Upper lobe of left lung (tissue), 6 donors: ENCODE measurements at places on chromosomes 3 and 15. TPM values are rescaled to one million over a fixed set of nuclear protein-coding genes. Genes with fewer than 3 reads are reported as not detected.
A peak's percentile ranks its signal among the peaks of the same experiment; 100 is the strongest.

Gene ARHGAP31
- 47.1 TPM for total RNA-seq

Gene SOX14
- total RNA-seq, result 0.14 TPM

Gene ITGA11
- 6.9 TPM for total RNA-seq

GRCh38 chr15:58331560-58331912, 100.3 kb upstream of the LIPC start:
- no peaks in the 10 kb centered on the region for H3K36me3 ChIP-seq
- H3K4me1 ChIP-seq, result peaks cover 30% of the 10 kb centered on the region
- H3K4me3 ChIP-seq, result no peak overlapping the region
- H3K27ac ChIP-seq, result peak overlapping the region; percentile 75
- no peak for DNase-seq

- H3K4me3 ChIP-seq, result no peak overlapping the region
- no peaks in the 10 kb centered on the region for H3K36me3 ChIP-seq
- no peak overlapping the region for H3K27ac ChIP-seq
- no peaks in the 10 kb centered on the region for H3K27me3 ChIP-seq
- no peak for DNase-seq
These were observed 78.2 kb downstream of the KCNH8 start for GRCh38 chr3:19226479-19226878.

DNA sequence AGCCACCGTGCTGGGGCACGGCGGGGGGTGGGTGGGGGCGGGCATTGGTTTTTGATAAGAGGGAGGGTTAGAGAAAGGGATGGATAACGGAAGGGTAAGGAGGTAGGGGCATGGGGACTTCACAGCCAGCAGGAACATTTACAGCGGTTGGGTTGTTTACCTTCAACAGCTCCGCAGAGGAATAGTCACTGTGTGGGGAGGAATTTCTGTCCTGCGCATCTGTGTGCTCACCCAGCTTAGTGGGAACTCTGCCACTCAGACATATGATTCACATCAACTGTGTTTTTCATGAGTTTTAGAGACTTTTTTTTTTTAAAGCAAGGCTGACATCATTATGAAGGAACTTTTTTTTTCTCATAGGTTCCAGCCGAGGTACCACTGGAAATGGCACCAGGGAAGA, 19.6 kb downstream of the CHRD start:
- no peaks in the 10 kb centered on the region for H3K36me3 ChIP-seq
- no peaks in the 10 kb centered on the region for H3K27me3 ChIP-seq
- no peak for DNase-seq
- H3K4me1 ChIP-seq, result no peaks in the 10 kb centered on the region
- H3K4me3 ChIP-seq, result no peak overlapping the region

DNA sequence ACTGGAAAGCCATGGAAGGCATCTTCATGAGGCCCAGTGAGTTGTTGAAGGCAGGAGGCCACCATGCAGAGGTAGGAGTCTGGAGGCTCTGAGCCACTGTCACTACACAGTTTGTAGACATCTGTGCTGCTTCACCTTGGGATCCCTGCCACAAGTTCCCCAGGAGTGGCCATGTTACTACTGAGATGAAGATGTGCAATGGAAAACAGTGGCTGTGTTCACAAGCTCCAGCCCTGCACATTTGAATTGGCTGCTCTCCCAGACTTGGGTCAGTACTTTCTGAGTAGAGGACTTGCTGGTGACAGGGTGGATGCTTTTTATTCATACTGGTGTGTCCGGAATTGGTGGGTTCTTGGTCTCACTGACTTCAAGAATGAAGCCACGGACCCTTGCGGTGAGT, 86.9 kb upstream of the C15orf39 start:
- H3K36me3 ChIP-seq, result no peaks in the 10 kb centered on the region
- no peaks in the 10 kb centered on the region for H3K27me3 ChIP-seq
- no peak for DNase-seq
- no peak overlapping the region for H3K27ac ChIP-seq
- H3K4me1 ChIP-seq, result peaks cover 8% of the 10 kb centered on the region
